CD4-positive, alpha-beta T cell (primary cell): ENCODE measurements at places on chromosomes 16 and 17.

DNA sequence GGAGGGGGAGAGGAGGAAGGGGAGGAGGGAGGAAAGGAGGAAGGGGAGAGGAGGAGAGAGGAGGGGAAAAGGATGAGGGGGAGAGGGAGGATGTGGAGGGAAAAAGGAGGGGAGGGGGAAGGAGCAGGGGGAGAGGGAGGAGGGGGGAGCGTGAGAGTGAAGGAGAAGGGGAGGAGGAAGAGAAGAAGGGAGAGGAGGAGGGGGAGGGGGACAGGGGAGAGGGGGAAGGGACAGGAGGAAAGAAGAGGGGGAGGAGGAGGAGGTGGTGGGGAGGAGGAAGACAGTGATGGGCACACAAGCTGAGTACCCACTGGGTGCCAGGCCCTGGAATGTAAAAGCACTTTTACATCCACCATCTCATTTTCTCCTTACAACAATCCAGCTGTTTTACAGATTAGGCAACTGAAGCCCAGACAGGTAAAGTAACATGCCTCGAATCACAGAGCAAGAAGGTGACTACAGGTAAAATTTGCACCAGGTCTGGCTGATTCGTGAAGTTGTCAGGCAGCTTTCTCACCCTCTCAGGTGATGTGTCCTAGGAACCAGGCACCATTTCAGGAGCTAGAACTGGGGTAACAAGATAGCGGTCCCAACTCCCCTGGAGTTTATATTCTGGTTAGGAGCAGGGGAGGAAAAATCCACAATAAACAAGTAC lies 10.0 kb upstream of the LITAF start:
- no peak for DNase-seq

DNA sequence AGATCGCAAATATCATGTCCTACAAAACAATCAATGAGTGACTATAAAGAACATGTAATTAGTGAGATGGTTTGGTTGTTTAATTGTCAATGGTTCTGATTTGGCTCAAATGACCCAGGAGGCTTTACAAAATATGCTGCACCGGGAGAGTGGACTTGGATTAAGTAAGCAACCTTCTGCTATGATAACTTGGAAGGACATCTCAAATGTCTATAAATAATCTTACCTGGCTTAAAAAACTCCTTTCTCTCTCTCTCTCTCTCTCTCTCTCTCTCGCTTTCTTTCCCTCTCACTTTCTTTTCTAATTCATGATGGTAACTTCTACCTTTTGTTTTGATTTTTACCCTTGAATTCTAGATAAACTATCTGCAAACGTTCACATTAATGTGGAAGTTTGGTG lies 14.2 kb downstream of the KCNJ2 start:
- DNase-seq: no peak

GRCh38 chr16:57623251-57624043 lies 5.0 kb upstream of the ADGRG1 start:
- DNase-seq: no peak

GRCh38 chr17:81806461-81807209 lies 2.7 kb downstream of the GCGR start:
- DNase-seq: no peak

DNA sequence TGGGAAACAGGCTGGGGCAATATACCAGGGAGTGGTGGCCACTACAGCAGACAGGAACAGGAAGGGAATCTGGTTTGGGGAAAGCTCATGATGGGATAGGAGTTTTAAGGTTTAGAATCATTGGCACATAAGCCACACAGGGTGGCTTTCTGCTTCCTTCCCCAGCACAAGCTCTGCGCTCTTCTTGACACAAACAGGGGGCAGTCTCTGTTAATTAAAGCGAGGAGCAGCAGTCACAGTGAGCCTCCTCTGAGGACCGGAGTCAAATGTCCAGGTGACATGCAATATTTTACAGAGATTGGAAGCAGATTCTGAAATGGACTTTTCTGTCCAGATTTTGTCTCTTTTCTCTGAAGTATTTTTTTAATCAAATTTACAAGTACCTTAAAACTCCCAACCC lies 2.8 kb upstream of the SHISA9 start:
- no peak for DNase-seq

GRCh38 chr16:66484453-66485213 lies 57.5 kb downstream of the BEAN1 start:
- DNase-seq: no peak
